Right lung (tissue), 10 donors: ENCODE measurements at places on chromosomes 4 and X.
A peak's percentile ranks its signal among the peaks of the same experiment; 100 is the strongest.

GRCh38 chrX:139538907-139539790 is 8.6 kb downstream of the F9 start:
- DNase-seq = no peak

- DNase-seq = no peak
Observed at GRCh38 chrX:102745513-102745856, 24.9 kb downstream of the GPRASP3 start.

- no peak for DNase-seq
Observed at GRCh38 chr4:18127030-18127429, 105.5 kb upstream of the LCORL start.

DNA sequence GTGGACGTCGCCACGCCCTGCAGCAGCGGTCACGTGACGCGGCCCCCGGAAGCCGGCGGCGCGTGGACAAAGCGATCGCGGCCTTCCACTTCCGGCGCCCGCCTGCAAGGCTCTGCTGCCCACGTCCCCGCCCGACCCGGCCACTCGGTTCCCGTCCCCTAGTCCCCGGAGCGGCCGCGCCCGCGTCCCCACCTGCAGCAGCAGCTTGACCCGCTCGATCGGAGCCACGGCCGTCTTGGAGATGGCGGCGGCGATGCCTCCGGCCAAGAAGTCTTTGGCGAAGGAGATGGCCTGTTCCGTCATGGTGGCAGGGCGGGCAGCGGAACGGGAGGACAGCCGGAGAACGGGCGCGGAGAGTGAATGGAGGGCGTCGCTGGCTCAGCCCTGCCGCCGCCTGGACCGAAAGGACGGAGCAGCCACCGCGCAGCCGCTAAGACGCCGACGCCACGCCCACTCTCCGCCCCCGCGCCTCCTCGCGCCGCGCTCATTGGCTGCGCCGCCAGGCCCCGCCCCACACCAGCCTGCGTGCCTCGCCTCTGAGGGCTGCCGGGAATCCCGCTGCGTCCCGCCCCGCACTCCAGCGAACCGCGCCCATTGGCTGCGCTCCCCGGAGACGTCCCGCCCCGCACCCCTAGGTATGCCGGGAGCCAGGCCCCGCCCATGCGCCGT is at the start of gene SLC25A6:
TSS of gene SLC25A6 (minus strand) at position 407 of the 669 bp plus-strand sequence. CDS start at position 303, 104 bp downstream.
- peak; percentile 99 for DNase-seq

- DNase-seq = no peak
Observed at GRCh38 chr4:181559637-181560036, 683.6 kb upstream of the TENM3 start.

GRCh38 chr4:156969911-156970310 is 1.7 kb downstream of the PDGFC start:
- no peak for DNase-seq
